ENCODE measurements at places on chromosomes 12 and 14.

DNA sequence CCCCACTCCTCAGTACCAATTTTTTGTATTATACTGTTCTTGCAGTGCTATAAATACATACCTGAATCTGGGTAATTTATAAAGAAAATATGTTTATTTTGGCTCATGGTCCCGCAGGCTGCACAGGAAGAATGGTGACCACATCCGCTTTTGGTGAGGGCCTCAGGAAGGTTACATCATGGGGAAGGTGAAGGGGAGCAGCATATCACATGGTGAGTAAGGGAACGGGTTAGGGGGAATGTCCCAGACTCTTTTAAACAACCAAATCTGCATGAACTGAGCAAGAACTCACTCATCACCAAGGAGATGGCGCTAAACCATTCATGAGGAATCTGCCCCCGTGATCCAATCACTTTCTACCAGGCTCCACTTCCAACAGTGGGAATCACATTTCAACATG is 40.0 kb downstream of the OSBPL8 start:
- DNase-seq: no peak

- DNase-seq: no peak
These were observed 1.1 kb downstream of the NOC4L start for GRCh38 chr12:132145334-132145733.

DNA sequence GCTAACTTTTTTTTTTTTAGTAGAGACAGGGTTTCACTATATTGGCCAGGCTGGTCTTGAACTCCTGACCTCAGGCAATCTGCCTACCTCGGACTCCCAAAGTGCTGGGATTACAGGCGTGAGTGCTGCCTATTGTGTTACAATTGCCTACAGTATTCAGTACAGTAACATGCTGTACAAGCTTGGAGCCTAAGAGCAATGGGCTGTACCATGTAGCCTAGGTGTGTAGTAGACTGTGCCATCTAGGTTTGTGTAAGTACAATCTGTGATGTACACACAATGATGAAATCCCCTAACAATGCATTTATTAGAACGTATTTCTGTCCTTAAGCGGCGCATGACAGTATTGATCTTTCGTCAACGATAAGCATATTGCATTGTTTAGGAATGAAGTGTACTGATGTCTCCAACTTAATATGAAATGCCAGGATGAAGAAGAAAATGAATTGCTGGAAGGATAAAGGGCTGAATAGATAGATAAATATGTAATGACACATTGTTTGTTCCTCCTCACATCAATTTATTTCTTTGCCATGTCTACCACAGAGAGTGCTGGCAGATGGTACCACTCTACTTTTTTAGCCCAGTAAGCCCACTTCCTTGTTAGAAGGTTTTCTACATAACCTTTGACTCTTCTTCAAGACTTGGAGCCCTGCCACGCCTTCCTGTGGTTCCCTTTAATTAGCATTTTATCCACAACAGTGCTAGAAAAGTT is 467.5 kb downstream of the VRK1 start:
- no peak for DNase-seq

GRCh38 chr12:127044836-127045235 is 1222.1 kb upstream of the TMEM132C start:
- no peak for DNase-seq

GRCh38 chr14:72982146-72982708 is 44.7 kb downstream of the ZFYVE1 start:
- DNase-seq: no peak

GRCh38 chr12:26937443-26937862 is 328 bp downstream of the INTS13 start:
- no peak for DNase-seq

DNA sequence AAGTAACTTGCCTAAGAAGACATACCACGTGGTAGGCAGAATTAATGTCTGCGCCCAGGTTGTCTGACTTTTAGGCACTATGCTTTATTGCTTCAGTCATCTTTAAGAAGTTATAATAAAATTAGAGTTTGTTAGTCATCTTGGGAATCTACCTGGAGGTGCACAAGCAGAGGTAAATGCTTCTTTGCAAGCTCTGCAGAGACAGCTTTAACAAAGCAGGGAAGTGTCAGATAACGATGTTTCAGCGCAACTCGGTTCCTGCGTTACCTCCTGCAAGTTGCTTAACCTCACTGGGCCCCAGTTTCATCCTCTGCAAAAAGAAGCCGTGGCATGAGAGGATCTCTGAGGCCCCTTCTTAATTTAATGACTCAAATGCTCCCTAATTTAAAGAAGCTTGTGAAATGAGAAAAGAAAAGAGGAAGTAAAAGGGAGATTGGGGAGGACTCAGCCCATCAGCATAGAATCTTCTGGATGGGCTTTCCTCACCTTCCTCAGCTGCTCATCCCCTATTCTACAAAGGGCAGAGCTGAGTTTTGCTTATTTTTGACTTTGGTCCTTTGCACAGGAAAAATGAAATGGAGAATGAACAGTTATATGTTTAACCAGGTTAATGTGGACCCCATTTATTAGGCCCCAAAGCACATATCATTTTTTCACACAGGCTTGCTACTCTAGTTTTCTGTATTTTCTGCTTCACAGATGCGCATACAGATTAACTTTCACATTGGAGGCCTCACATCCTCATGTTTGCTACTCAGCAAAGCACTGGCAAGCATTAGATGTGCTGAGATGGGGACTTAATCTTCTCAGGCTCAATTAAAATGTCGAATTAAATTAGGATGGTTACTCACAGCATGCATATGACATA is 5.1 kb downstream of the ARHGDIB start:
- no peak for DNase-seq

DNA sequence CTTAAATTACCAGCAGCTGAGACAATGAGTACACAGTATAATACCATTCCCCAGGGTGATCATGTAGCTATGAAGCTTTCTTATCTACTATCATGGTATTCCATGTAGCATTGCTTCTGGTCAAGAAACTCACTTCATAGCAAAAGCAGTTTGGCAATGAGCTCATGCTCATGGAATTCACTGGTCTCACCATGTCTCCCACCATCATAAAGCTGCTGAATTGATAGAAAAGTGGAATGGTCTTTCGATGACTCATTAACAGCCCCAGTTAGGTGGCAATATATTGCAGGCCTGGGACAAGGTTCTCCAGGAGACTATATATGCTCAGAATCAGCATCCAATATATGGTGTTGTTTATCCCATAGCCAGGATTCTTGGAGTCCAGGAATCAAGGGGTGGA is 553.7 kb downstream of the FOXG1 start:
- no peak for DNase-seq

GRCh38 chr12:54221402-54221984 is 32.7 kb upstream of the SMUG1 start:
- no peak for DNase-seq
